ENCODE measurements at places on chromosomes 1 and 21. TPM values are rescaled to one million over a fixed set of nuclear protein-coding genes. Genes with fewer than 3 reads are reported as not detected.

GRCh38 chr1:110248746-110249145, 38.6 kb downstream of the KCNC4 start:
- no peaks in the 10 kb centered on the region for H3K27me3 ChIP-seq
- no peaks in the 10 kb centered on the region for H3K4me1 ChIP-seq
- H3K36me3 ChIP-seq = no peaks in the 10 kb centered on the region
- H3K27ac ChIP-seq = no peak overlapping the region

DNA sequence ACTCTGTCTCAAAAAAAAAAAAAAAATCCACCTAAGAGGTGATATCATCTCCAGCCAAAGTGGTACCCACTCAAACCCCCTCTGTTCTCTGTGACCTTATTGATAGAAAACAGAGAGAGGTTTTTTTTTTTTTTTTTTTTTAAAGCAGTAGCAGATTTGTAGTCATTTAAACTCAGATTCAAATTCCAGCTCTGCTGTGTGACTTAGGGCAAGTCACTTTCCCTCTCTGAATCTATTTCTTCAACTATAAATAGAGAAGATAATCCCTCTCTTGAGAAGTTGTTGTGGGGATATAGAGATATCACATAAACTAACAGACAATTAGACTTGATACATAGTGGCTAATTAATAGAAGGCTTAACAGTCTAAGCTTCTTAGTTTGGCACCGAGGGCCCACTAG, 48.4 kb downstream of the NKAIN1 start:
- no peak overlapping the region for H3K27ac ChIP-seq
- no peaks in the 10 kb centered on the region for H3K4me1 ChIP-seq
- no peaks in the 10 kb centered on the region for H3K27me3 ChIP-seq
- no peaks in the 10 kb centered on the region for H3K36me3 ChIP-seq
- H3K4me3 ChIP-seq = no peak overlapping the region

DNA sequence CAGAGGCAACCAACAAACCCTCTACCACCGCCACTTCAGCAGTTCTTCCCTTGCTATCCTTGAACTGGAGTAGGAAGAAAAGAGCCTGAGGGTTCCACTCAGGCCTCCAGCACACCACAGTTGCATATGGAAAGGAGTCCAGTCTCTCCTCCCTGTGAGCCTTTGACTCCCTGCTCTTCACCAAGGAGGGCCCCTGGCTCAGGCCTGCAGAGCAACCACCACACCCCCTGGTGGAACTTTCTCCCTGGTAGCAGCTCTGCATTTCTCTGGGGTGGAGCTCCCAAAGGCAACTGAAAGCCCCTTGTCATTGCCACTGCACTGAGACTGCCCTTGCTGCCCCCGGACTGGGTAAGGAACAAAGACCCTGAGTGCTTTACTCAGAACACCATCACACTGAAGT, 1021.5 kb upstream of the ADGRL2 start:
- H3K4me3 ChIP-seq = no peak overlapping the region
- no peaks in the 10 kb centered on the region for H3K36me3 ChIP-seq
- H3K27me3 ChIP-seq = no peaks in the 10 kb centered on the region
- no peak for DNase-seq

- no peaks in the 10 kb centered on the region for H3K36me3 ChIP-seq
- DNase-seq = no peak
- H3K4me1 ChIP-seq = no peaks in the 10 kb centered on the region
- no peak overlapping the region for H3K4me3 ChIP-seq
- no peaks in the 10 kb centered on the region for H3K27me3 ChIP-seq
These were observed 3.1 kb downstream of the CTXND2 start for GRCh38 chr1:150890033-150890416.

The ELAVL4 gene
- total RNA-seq = 5.6 TPM

All from adrenal gland (tissue), 19 donors.